ENCODE measurements at places on chromosomes 13 and 19.
A peak's percentile ranks its signal among the peaks of the same experiment; 100 is the strongest.

- peak; percentile 61 for DNase-seq
Observed at GRCh38 chr19:13260883-13261653, 110.9 kb downstream of the IER2 start.

DNA sequence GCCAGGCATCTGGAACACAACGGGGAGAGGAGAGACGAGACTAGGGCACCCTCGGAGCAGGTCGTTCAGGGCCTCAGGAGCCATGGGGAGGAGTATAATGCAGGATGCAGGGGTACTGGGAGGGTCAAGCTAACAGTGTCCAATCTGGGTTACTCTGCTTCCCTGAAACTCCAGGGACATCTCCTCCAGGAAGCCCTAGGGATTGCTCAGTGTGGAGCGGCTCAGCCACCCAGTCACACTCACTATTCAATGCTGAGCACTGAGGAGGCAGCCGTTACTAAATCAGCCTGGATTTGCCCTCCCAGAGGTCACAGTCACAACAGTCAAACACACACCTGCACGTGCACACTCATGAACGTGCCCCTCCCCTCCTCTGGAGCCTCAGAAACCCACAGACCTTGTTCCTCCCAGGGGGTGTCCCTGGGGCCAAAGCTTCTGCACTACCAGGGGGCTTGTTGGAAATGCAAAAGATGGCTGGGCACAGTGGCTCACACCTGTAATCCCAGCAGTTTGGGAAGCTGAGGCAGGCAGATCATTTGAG is 6.9 kb upstream of the FOSB start:
- no peak for DNase-seq

DNA sequence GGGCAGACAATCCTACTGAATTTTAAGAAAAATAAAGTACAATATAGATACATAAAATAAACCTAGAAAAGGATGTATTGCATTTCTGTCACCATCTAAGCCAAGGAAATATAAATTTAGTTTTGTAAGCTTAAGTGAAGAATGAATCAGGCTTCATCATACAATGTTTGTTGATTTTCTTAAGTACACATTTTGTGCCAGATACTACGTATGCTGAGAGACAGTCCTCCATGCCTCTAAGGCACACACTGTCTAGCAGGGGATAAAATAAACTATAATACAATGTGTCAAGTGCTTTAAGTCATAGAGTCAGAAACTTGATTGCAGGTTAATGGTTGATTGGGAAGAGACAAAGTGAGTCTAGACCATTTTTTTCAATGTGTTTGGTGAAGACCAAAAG is 465.7 kb downstream of the TBC1D4 start:
- DNase-seq: no peak

DNA sequence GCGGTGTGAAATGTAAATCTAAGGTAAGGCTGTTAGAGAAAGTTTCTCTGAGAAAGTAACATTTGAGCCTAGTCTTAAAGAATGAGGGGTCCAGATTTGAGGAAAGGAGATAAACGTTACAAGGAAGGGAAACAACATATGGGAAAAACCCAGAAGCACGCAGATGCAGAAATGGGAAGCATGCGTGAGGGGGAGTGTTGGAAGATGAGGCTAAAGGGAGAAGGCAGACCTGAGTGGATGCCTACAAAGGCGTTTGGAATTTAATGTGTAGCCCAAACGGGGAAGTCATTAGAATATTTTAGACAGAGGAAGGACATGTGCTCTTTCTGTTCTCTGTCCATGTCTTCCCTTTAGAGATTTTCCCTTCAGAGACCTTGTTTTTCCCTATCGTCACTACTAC is 61.0 kb downstream of the TPT1 start:
- no peak for DNase-seq

GRCh38 chr13:87754097-87754496 is 82.9 kb downstream of the SLITRK5 start:
- DNase-seq: no peak

GRCh38 chr13:110138010-110138699 is 168.8 kb downstream of the COL4A1 start:
- DNase-seq: peak; percentile 48
